CD14-positive monocyte (primary cell): ENCODE measurements at places on chromosomes 6 and 20. TPM values are rescaled to one million over a fixed set of nuclear protein-coding genes. Genes with fewer than 3 reads are reported as not detected.
A peak's percentile ranks its signal among the peaks of the same experiment; 100 is the strongest.

Gene VGLL2
- polyA plus RNA-seq, result not detected in 2 replicates

Gene FKBP1C
- 0.44 TPM for polyA plus RNA-seq

Gene NRSN1
- not detected in 2 replicates for polyA plus RNA-seq

Gene MRPS26
- polyA plus RNA-seq, result 36.6 TPM

Gene OR2J3
- not detected for polyA plus RNA-seq

Gene LHFPL5
- polyA plus RNA-seq, result not detected

Gene PAX1
- polyA plus RNA-seq, result not detected

Gene PLTP
- polyA plus RNA-seq, result 3.0 TPM

- peak overlapping the region; percentile 100 for H3K27ac ChIP-seq
- H3K27me3 ChIP-seq, result no peaks in the 10 kb centered on the region
- no peaks in the 10 kb centered on the region for H3K36me3 ChIP-seq
- no peak overlapping the region for H3K4me3 ChIP-seq
- DNase-seq, result no peak
- H3K4me1 ChIP-seq, result peaks cover 96% of the 10 kb centered on the region
Observed at GRCh38 chr20:23153696-23154341, 67.7 kb upstream of the CD93 start.

- no peak overlapping the region for H3K27ac ChIP-seq
- DNase-seq, result no peak
- H3K4me1 ChIP-seq, result no peaks in the 10 kb centered on the region
Observed at GRCh38 chr6:80235647-80236046, 129.2 kb downstream of the BCKDHB start.

GRCh38 chr6:147297663-147298316, 93.6 kb downstream of the STXBP5 start:
- H3K27me3 ChIP-seq, result no peaks in the 10 kb centered on the region
- H3K4me3 ChIP-seq, result no peak overlapping the region
- H3K27ac ChIP-seq, result no peak overlapping the region
- peaks cover 10% of the 10 kb centered on the region for H3K36me3 ChIP-seq
- DNase-seq, result no peak

- DNase-seq, result no peak
- no peaks in the 10 kb centered on the region for H3K27me3 ChIP-seq
- no peaks in the 10 kb centered on the region for H3K4me1 ChIP-seq
- H3K4me3 ChIP-seq, result no peak overlapping the region
Observed at GRCh38 chr6:131470534-131470933, 102.5 kb upstream of the ARG1 start.

DNA sequence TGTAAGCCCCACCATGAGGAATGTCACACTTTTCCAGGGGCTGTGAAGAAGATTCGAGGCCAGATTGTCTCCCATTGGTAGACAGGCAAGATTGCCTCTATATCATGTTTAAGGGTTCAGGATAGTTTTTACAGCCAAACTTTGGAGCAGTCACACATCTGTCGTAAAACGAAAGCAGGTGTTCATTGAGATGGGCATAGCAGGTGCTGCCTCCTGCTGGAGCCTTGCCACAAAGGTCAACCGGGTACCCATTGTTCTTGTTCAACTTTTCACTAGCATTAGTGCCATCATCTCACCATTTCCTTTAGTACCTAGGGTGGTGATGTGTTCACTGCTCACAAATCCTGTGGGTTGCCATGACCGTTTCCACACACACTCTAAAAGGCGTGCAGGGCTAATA, 198.3 kb downstream of the HTR1B start:
- H3K27me3 ChIP-seq, result no peaks in the 10 kb centered on the region
- H3K27ac ChIP-seq, result no peak overlapping the region
- H3K4me1 ChIP-seq, result no peaks in the 10 kb centered on the region
- no peak overlapping the region for H3K4me3 ChIP-seq
- no peak for DNase-seq
- H3K36me3 ChIP-seq, result no peaks in the 10 kb centered on the region

GRCh38 chr20:24522452-24523330, 53.3 kb downstream of the SYNDIG1 start:
- H3K4me3 ChIP-seq, result no peak overlapping the region
- H3K36me3 ChIP-seq, result no peaks in the 10 kb centered on the region
- no peaks in the 10 kb centered on the region for H3K27me3 ChIP-seq
- H3K27ac ChIP-seq, result no peak overlapping the region

DNA sequence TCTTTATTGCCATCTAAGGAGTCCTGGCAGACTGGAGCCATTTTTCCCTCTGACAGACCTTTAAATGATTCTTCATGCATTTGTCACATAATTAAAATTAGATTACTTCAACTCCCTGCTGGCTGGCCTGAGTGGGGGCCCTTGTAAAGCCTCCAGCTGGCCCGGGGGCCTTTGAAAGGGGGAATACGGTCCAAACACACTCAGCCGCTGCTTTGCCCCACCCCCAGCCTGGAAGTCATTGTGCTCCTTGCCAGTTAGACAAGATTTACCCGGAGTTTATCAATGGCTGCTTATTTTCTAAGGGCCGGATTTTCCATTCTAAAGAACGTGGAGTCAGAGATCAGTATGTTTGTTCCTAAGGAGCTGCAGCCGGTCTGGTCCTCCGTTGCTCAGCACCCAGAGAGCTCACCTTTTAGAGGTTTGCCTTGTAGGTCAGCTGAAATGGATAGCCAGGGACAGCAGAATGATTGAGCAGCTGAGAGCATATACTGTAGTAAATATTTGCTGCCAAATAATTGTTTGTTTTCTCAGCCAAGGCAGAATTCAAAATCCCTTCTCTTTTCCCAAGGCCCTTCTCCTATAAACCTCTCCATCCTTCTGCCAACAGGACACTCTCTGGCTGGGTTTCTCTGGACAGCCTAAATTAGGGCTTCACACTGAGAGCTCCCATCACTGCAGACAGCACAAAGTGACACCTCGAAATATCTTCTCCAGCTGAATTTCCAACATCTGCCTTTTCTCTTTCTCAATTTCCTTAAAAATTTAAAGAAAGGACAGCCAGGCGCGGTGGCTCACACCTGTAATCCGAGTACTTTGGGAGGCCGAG, 68.4 kb upstream of the RBM24 start:
- no peaks in the 10 kb centered on the region for H3K36me3 ChIP-seq
- DNase-seq, result no peak
- no peaks in the 10 kb centered on the region for H3K27me3 ChIP-seq

DNA sequence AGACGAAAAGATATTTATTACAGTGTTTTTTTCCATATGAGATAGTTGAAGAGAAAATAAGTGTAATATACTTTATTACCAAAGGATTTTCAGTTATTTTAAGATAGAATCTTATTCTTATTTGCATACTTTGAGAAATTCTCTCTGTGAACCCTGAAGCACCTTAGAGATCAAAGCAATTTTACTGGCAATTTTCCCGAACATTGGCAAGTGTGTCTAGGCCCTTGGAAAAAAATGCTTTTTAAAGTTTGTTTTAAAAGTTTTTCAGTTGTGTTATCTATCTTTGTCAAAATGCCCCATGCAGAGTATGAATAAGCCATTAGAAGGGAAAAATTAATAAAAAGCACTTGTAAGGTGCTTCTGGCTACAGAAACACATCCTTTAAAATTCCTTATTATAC, 276.8 kb upstream of the HSF2 start:
- no peaks in the 10 kb centered on the region for H3K36me3 ChIP-seq
- H3K27me3 ChIP-seq, result no peaks in the 10 kb centered on the region
- H3K27ac ChIP-seq, result no peak overlapping the region
- H3K4me3 ChIP-seq, result no peak overlapping the region
- no peak for DNase-seq
- no peaks in the 10 kb centered on the region for H3K4me1 ChIP-seq

- H3K27ac ChIP-seq, result no peak within 1 kb of the TSS
Observed at GRCh38 chr6:167290786-167291622, at the start of gene UNC93A. TSS of gene UNC93A (plus strand) at chr6:167291315. CDS start at chr6:167291490, 175 bp downstream.

- H3K4me1 ChIP-seq, result no peaks in the 10 kb centered on the region
- no peaks in the 10 kb centered on the region for H3K27me3 ChIP-seq
- no peak overlapping the region for H3K4me3 ChIP-seq
- H3K36me3 ChIP-seq, result no peaks in the 10 kb centered on the region
Observed at GRCh38 chr6:168332020-168332419, 12.4 kb upstream of the DACT2 start.

DNA sequence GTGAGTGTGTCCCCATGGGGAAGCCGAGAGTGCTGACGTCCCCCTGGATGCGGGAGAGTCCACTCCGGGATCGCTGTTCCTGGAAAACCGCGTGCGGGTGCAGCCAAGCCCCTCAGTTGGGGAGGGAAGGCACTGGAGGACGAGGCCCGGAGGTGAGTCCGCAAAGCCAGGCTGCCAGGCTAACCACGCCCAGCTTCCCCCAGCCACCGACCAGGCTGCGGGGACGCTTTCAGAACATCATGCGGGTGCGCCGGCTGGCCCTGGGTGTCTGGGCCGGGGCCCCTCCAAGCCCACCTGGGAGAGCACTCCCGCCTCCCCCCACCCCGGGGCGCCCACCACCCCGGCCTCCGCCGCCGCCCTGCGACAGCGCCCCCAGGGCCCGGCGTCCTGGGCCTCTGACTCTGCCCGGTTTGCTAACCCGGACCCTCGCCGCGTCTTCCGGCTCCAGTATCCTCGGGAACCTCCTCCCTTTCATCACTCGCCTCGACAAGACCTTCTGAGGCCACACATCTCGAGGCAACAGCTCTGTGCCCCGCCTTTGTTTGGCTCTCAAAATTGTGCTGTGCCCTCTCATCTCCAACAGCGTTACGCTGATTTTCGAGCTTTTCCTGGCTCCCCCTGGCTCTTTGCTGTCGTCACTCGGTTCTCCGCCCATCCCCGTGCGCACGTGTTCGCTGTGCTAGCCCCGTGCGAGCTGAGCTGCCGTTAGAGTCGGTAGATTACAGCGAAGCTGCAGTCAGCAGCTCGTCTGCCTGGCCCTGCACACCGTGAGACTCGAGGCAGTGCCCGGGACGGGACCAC, 47.1 kb upstream of the ENTPD6 start:
- H3K27me3 ChIP-seq, result peaks cover 3% of the 10 kb centered on the region
- H3K4me1 ChIP-seq, result peaks cover 8% of the 10 kb centered on the region
- peak overlapping the region; percentile 66 for H3K4me3 ChIP-seq
- DNase-seq, result peak; percentile 17
- no peaks in the 10 kb centered on the region for H3K36me3 ChIP-seq
- no peak overlapping the region for H3K27ac ChIP-seq

DNA sequence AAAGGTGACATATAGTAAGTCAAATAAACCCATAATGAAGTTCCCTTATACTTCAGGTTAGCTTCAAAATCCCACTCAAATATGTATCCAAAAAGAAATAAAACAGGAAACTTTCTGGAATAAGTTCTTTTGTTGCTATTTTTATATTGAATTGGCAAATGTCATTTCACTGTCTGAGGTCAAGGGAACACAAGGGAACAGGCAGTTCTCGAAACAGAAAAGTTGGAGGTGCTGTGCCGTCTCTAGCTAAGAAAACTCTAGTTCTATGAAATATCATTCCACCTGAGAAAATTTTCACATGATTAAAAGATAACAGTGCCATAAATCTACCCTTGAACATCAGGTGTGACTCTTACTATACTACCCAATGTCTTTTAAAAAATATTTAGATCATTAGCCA, 358.5 kb downstream of the PRKN start:
- H3K27ac ChIP-seq, result no peak overlapping the region
- no peaks in the 10 kb centered on the region for H3K4me1 ChIP-seq
- H3K36me3 ChIP-seq, result no peaks in the 10 kb centered on the region
- no peak for DNase-seq

- H3K27ac ChIP-seq, result no peak overlapping the region
- H3K27me3 ChIP-seq, result no peaks in the 10 kb centered on the region
- no peaks in the 10 kb centered on the region for H3K36me3 ChIP-seq
- H3K4me1 ChIP-seq, result no peaks in the 10 kb centered on the region
- no peak for DNase-seq
Observed at GRCh38 chr6:112203577-112204349, 50.6 kb downstream of the LAMA4 start.

GRCh38 chr6:96562886-96563285, at the start of gene FHL5:
TSS of gene FHL5 (plus strand) at chr6:96563128. CDS start at chr6:96603614, 40,486 bp downstream.
- H3K27ac ChIP-seq, result no peak within 1 kb of the TSS
- DNase-seq, result no peak
- H3K36me3 ChIP-seq, result no peaks in the 10 kb centered on the region
- H3K4me3 ChIP-seq, result no peak within 1 kb of the TSS

GRCh38 chr6:15254070-15254975, 8.5 kb downstream of the JARID2 start:
- no peak overlapping the region for H3K4me3 ChIP-seq
- H3K27me3 ChIP-seq, result no peaks in the 10 kb centered on the region
- peak overlapping the region; percentile 30 for H3K27ac ChIP-seq
- H3K36me3 ChIP-seq, result peaks cover 10% of the 10 kb centered on the region
- DNase-seq, result peak; percentile 79

- H3K27me3 ChIP-seq, result no peaks in the 10 kb centered on the region
- H3K36me3 ChIP-seq, result no peaks in the 10 kb centered on the region
- H3K4me1 ChIP-seq, result peaks cover 10% of the 10 kb centered on the region
- no peak overlapping the region for H3K4me3 ChIP-seq
- no peak overlapping the region for H3K27ac ChIP-seq
Observed at GRCh38 chr6:35392111-35392702, 49.8 kb downstream of the PPARD start.

DNA sequence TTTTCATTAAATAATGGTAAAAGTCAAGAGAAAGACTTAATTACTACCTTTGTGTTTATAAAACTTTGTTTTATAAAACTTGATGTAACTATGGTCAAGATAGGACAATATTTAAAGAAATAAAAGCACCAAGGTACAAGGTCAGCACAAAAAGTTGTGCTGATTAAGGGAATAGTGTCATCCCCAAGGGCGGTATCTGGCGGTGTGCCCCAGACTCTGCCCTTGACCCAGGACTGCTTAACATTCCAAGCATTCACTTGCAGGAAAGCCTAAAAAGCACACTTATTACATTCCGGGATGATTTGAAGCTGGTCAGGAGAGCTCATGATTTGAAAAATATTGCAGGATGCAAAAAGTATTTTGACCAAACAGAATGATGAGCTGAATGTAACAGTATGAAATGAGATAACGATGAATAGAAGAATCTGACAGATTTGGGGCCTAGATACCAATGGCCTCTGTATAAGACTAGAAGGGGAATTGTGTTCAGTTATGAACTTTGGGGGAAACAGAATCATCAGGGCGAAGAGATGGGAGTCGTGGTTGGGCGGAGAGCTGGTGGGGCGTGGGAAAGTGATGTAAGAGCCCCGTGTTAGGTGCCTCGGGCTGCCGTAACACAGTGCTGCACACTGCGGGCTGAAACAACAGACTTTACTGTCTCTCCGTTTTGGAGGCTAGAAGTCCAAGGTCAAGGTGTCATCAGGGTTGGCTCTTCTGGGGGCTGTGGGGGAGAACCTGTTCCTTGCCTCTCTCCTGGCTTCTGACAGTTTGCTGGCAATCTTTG, 77.2 kb downstream of the CDC5L start:
- no peak overlapping the region for H3K27ac ChIP-seq
- DNase-seq, result no peak
- H3K4me3 ChIP-seq, result no peak overlapping the region
- H3K27me3 ChIP-seq, result no peaks in the 10 kb centered on the region
- no peaks in the 10 kb centered on the region for H3K4me1 ChIP-seq

DNA sequence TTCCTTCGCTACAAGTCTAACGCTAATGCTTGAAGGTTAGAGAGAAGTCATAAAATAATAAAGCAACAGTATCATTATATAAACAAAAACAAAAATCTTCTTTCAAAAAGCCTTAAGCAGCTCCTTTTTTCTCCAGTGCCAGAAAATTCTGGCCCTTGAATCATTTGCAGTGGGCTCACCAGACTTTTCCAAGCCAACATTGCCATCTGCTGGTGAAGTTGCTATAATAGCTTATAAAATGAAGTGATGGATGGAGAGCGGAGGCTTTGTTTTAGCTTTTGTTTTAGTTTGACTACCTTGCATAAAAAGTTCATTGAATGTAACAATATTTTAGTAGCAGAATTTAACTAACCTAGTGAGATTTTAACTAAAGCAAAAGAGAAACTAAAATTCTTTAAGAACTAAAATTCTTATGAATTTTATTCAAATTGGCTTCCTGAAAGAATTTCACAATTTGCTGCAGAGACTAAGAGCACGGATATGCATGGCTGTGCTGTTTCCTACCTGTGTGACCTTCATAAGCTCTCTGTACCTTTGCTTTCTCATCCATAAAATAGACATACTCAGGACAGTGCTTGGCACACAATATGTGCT, 44.8 kb upstream of the SLC2A12 start:
- peak; percentile 45 for DNase-seq
- H3K4me1 ChIP-seq, result no peaks in the 10 kb centered on the region
- H3K27ac ChIP-seq, result no peak overlapping the region
- H3K4me3 ChIP-seq, result no peak overlapping the region
- peaks cover 4% of the 10 kb centered on the region for H3K27me3 ChIP-seq
